Ascending aorta (tissue), 2 donors: ENCODE measurements at places on chromosomes 12 and 14.

DNA sequence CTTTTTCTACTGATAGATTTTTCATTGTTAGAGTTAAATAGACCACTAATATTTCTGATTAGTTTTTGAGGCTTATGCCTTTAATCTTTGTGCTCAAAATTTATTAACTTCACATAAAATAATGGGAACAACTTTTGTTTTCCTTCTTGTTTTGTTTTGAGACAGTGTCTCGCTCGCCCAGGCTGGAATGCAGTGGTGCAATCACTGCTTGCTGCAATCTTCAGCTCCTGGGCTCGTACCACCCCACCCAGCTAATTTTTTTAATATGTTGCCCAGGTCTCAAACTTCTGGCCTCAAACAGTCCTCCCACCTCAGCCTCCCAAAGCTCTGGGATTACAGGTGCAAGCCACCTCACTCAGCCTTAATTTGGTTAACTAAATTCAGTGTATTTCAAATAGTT is 16.8 kb downstream of the SCFD1 start:
- H3K4me1 ChIP-seq = no peaks in the 10 kb centered on the region
- no peak overlapping the region for H3K4me3 ChIP-seq
- H3K36me3 ChIP-seq = peaks cover 13% of the 10 kb centered on the region

DNA sequence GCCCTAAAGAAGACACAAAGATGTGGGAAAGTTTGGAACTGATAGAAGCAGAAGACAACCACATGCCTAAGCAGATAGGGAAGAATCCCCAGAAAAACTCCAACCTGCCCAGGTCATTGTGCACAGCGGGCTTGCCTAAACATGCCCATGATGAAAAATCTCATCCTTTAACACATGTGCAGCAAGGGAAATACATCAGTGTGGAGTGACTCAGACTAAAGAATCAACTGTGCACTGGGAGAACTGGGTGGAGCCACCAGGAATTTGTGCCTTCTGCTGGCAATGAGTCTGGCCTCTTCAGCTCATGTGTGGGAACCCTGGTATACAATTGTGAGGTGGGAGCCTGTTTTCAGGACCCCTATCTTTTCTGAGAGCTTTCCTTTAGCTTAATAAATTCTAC is 398.5 kb downstream of the FSCB start:
- H3K4me1 ChIP-seq = no peaks in the 10 kb centered on the region
- no peak for DNase-seq
- H3K27ac ChIP-seq = no peak overlapping the region

- H3K4me1 ChIP-seq = no peaks in the 10 kb centered on the region
- H3K27me3 ChIP-seq = no peaks in the 10 kb centered on the region
- H3K4me3 ChIP-seq = no peak overlapping the region
- no peaks in the 10 kb centered on the region for H3K36me3 ChIP-seq
- H3K27ac ChIP-seq = no peak overlapping the region
These were observed 14.5 kb upstream of the FBRSL1 start for GRCh38 chr12:132475304-132476037.

DNA sequence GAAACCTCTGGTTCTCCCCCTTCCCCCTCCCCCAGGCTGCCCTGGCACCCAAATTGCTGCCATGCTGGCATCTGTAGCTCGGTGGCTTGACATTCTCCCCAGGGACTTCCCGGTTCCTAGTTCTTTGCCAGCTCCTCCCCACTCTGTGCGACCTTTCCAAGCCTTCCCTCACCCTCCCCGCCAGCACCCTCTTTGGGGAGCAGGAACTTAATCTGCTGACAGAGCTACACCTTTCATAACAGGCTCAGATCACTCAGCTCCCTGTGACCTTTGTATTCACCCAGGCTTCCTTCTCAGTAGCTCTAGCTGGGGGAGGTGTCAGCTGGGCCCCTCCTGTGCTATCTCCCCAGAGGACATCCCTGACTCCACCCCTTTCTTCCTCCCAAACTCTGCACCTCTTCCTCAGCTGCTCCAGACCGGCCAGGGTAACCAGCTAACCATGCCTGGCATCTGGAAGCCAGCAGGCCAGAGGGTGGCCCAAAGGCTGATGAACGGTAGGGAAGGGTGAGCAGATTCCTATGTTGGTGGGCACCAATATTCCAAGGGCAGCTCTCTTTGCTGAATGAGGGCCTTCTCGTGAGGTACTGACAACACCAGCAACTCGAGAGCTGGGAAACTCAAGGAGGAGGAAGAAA is 1.8 kb upstream of the COX14 start:
- H3K36me3 ChIP-seq = no peaks in the 10 kb centered on the region
- H3K27ac ChIP-seq = peak overlapping the region; percentile 98
- H3K4me3 ChIP-seq = peak overlapping the region; percentile 20
- no peak for DNase-seq
- H3K4me1 ChIP-seq = peaks cover 34% of the 10 kb centered on the region

DNA sequence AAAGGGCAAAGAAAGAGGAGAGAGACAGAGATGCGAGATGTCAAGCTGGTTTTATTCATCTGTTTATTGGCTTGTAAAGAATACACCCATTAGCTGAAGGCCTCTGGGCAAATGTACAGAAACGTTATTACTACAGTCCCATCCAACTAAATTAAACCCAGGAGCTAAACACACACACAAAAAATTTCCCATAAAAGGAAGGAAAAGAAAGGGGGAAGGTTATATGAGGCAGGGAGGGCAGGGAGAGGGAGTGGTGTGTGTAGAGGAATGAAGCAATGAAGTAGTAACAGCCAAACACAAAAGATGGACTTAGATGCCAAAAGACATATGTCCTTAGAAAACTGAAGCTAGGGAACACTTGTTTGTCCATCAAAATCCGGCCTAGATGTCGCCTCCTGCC is 3.1 kb upstream of the MFAP5 start:
- no peaks in the 10 kb centered on the region for H3K36me3 ChIP-seq
- DNase-seq = no peak
- H3K4me1 ChIP-seq = no peaks in the 10 kb centered on the region
- H3K27me3 ChIP-seq = no peaks in the 10 kb centered on the region

- peaks cover 25% of the 10 kb centered on the region for H3K4me1 ChIP-seq
- H3K4me3 ChIP-seq = no peak overlapping the region
- no peak overlapping the region for H3K27ac ChIP-seq
- H3K27me3 ChIP-seq = no peaks in the 10 kb centered on the region
- H3K36me3 ChIP-seq = no peaks in the 10 kb centered on the region
These were observed 114.2 kb downstream of the PDE3A start for GRCh38 chr12:20482491-20483054.
